Stimulated activated CD4-positive, alpha-beta T cell treated with anti-CD3 and anti-CD28 coated beads, TNF-alpha, amount 100 ng/mL, for 1 hour (primary cell): ENCODE measurements at places on chromosomes 3 and 15.

- DNase-seq, result no peak
Observed at GRCh38 chr15:71348597-71348996, 233.3 kb downstream of the THSD4 start.

- DNase-seq, result no peak
Observed at GRCh38 chr3:67357610-67358458, 296.6 kb downstream of the SUCLG2 start.

- no peak for DNase-seq
Observed at GRCh38 chr15:67196672-67197363, 57.6 kb downstream of the AAGAB start.

GRCh38 chr3:192068464-192069254 is 607.7 kb downstream of the PYDC2 start:
- DNase-seq, result no peak

- no peak for DNase-seq
Observed at GRCh38 chr15:100100926-100101325, 240.8 kb downstream of the ADAMTS17 start.

DNA sequence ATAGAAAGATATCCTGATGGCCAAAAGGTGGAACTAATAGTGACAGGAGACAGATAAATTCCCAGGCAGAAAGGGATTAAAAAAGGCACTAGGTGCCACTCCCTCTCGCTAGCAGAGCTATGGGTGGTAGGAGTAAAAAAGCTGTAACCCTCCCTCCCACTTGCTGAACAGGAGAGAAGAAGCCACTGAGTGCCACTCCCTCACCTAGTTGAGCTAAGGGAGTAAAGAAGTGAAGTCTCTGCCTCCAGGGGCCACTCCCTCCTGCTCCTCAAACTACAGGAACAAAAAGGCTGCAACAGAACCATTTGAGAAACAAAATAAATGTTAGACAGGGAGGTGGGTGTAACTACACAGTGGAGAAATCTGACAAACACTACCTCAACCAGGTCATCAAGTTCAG is 276.2 kb upstream of the EPHA6 start:
- no peak for DNase-seq

DNA sequence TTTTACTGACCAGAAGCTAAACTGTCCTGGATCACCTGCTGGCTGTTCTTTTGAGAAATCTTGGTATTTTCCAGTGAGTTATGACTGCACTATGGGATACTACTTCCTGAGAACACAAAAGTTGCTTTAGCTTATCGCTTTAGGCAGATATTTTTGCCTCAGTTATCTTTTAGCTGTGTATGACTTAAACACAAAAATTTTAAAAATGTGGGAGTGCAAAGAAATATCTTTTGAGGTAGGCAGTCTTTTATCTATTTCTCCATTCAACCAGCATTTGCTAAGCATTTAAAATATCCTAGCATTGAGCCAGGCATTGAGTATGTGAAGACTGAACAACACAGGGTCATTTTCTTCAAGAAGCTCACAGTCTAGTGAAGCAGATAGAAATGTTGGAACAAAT is 981.9 kb downstream of the FHIT start:
- DNase-seq, result no peak

DNA sequence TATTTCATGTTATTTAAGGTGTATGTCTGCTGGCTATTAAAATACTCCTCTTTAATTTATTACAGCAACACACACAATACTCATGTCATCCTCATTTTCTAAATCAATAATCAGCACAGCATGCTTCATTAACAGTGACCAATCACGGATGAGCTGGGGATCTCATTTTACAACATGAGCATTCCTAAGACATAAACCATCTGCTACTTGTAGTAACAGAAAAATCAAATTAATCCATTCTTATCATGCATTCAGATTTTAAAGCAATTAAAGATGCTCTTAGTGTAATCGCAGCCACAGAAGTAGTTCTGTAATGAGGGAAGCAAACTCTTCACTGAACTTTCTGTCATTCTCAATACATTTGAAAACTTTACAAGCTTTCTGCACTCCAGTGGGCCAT is 191.1 kb downstream of the TBC1D5 start:
- no peak for DNase-seq

- DNase-seq, result no peak
Observed at GRCh38 chr15:40091861-40092255, 16.8 kb downstream of the BMF start.

GRCh38 chr3:128254066-128254590 is 100.8 kb downstream of the EEFSEC start:
- no peak for DNase-seq

DNA sequence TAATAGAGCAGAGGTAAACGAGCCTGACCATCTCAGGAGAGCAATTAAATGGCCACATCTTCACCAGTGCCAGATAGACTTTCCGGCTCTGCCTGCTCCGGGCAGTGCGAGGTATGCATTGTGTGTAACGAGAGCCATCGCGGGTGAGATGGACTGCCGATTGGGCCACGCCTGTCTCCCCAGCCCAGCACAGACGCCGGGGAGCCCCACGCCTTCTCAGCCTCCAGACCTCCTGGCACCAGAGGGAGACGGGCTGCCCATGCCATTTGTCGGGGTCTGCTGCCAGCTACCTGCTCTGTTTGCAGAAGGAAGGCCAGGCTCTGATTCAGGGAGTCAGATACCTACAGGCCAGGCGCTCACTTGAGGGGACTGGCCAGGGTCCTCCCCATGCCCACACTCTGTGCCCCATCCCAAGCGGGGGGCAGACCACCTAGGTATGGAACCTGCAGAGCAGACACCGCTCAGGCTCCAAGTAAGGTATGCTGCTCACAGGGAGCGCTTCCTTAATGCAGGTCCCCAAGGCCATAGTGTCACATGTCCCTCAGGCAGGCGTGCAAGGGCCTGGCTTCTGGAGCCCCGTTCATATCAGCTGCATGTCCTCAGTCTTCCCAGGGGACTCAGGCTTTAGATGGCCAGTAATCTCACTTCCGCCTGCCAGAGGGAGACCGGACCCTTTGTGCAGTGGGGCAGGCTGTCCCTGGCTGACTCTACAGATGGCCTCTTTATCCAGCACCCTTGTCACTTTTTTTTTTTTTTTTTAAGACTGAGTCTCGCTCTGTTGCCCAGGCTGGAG is 62.2 kb downstream of the DNAJB8 start:
- no peak for DNase-seq

DNA sequence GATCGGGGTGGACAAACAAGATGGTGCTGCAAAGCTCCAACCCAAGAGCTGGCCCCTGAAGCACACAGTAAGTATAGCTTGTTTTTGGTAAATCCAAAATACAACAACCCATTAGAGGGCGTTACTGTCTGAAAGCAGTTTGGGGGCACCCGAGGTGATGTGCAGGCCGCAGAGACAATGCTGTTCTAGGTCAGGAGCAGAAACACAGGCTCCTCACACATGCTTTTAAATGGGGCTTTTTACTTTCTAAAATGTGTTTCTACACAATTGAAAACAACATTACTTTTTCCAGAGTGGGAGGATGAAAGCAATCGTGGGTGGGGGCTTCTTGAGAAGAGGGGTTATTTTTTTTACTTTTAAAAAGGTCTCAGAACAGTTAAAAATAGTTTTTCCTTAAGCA is 1029.3 kb upstream of the CFAP20DC start:
- peak; percentile 10 for DNase-seq
